Psoas muscle (tissue), 8 donors: ENCODE measurements at places on chromosomes 7 and 10.

DNA sequence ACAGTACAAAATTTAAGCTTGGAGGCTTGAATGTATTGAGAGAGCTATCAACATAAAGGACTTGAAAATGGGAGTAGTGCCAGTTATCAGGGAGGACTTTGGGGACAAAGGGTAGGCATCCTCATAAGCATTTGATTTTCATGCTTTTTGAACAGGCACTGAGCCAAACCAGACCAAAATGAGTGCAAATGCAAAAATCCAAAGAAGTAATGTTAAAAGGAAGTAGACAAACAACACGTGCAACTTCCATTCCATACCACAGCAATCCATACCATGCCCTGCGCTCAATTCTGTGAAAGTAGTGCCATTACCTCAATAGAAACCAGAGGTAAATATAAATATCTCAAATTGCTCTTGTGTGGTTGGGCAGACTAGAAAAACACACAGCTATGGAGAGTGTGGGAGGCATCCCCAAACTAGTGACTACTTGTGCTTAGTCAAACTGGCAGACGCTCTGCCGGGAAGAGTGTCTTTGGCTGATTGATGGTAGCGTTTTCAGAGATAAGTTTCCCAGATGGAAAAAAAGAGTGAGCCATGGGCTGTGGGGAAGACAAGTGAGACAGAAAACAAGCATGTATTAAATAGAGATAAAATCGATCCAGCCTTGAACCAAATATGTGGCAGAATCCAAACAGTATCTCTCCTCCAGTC, 161.5 kb downstream of the CREB5 start:
- DNase-seq, result no peak

DNA sequence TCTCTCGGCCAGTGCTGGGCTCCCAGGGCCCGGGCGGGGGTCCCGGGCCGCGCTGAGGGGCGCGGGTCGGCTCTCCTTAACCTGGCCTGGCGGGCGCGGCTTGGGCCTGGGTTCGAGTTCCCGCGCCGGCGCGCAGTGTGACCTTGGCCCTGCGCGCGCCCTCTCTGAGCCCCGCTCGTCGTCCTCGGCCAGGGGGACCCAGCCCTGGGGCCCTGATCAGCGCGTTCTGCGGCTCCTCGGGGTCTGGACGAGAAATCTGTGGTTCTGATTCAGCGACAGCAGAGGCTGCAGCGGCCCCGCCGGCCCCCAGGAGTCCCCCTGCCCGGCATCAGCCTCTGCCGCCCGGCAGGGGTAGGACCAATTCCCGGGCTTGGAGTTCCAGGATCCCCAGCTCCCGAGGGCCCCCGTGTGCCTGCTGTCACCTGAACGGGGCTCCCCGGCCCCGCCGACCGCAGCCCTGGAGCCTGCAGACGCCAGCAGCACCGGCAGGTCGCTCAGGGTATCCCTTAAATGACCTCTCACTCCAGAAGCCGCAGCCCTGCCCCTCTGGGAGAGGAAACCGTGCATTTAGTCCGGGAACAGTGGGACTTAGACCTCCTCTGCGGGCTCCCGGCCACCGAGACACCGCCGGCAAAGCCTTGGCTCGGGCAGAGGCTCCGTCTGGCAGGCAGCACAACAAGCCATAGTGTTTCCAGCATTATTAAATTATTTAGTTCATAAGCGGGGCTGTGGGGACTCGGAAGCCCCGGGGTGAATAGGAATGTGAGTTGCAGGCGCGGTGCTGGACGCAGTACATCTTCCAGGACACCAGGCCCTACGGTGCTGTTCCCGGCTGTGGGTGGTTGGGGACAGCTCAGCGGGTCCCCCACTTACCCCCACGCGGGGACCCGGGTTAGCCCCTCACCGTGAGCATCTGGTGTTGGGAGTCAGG, 572 bp downstream of the CHST12 start:
- peak; percentile 67 for DNase-seq

GRCh38 chr10:129870961-129871621, 93.0 kb downstream of the EBF3 start:
- DNase-seq, result no peak

DNA sequence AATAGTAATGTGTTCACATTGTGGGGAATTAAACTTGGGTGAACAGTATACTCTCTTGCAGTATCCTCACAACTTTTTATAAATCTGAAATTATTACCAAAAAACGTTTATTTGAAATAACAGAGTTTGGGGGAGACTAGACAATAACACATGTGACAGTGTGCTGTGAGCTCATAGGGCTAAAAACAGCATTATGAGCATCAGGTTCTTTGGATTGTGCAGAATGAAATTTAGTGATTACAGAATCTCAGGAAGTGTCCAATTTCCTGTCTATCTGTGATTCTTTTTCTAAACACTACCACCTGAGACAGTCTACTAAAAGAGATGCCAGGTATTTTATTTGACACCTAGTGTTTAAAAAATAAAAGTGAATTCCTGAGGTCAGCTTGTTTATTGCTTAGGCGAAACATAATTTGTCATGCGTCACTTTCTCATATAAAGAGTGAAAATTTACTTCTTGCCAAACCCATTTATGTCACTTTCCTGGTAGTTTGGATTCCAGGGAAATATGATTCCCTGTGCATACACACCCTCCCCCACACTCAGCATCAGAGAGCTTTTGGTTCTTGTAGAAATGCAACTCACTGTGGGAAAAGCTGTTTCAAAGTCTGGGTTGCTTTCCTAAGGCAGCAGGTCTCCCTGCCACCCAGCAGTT, 71.2 kb downstream of the AOAH start:
- DNase-seq, result no peak

GRCh38 chr7:75048435-75049379, 24.9 kb downstream of the RCC1L start:
- no peak for DNase-seq

- DNase-seq, result no peak
Observed at GRCh38 chr10:58152673-58153263, 114.9 kb downstream of the IPMK start.

DNA sequence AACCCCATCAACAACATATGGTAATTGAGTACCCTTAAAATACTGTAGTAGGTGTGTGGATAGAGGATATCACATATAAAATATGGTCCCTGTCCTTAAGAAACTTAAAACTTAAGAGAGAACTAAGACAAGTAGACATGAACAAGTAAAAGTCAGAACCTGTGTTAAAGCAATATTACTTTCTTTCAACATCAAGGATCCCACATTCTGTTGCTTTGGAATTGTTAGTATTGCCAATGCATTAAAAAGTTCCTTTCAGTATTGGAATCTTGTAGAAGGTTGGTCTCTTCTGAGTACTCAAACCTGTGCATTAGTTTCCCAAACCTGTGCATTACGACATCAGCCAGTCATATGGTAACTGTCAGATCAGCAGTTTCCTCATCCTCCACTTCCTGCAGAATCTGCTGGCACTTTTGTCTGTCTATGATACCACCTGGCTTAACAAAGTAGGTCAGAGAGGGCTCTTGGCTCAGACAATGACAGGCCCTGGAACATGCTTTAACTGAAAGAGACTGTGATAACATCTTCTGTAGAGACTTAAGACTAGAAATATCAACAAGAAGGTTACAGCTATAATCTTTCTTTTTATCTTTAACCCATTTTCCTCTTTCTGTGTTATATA, 56.5 kb downstream of the CCDC71L start:
- DNase-seq, result no peak

GRCh38 chr7:113197274-113197673, 78.9 kb upstream of the SMIM30 start:
- DNase-seq, result no peak

- no peak for DNase-seq
Observed at GRCh38 chr7:72028267-72028666, 383.9 kb downstream of the CALN1 start.

DNA sequence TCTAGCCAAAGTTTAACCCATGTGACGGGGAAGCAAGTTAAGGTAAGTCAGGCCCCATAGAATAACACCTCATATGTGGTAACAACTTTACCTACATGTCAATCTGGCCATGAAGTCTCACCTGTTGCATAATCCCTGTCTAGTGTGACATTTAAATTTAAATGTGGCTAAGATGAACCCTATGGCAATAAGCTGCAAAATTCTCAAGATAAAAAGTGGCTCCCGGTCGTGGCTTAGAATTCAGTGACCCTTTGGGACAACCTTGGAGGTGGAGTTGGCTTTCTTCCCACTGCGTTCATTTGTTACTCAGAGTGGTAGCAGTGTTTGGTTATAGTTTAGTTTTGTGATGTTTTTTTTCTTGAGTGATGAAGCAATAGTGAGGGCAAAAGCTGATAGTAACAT, 90.6 kb downstream of the ARID5B start:
- no peak for DNase-seq

- DNase-seq, result no peak
Observed at GRCh38 chr10:80582286-80582960, 44.7 kb downstream of the SH2D4B start.

DNA sequence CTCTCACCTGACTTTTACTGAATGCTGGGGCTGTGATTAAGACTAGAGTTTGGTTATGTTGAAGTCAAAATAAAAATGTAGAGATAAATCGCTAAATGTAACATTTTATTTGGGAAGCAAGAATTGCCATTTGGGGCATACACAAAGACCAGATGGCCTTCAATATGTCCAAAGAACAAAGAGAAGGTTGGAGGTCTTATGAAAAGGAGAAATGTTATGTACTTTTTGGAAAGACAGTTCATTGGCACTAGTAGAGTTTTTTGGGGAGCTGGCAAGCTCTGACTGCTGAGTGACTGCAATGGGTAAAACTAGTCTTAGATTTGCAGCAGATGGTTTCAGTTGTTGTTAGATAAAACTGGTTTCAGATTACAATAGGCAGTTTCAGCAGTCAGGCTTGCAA, 35.6 kb upstream of the GALNT17 start:
- DNase-seq, result no peak
